ENCODE measurements at places on chromosomes 13 and 19. TPM values are rescaled to one million over a fixed set of nuclear protein-coding genes. Genes with fewer than 3 reads are reported as not detected.

The C19orf81 gene
- total RNA-seq = not detected

The RGS9BP gene
- total RNA-seq = 0.47 TPM

The CBARP gene
- total RNA-seq = 1.1 TPM

The TNNT1 gene
- 2.5 TPM for total RNA-seq

The CCNE1 gene
- total RNA-seq = 5.9 TPM

The KLK4 gene
- total RNA-seq = not detected

The TUBA3C gene
- total RNA-seq = not detected

The ZNF382 gene
- 7.3 TPM for total RNA-seq

The ZNF700 gene
- 4.4 TPM for total RNA-seq

The SH2D3A gene
- total RNA-seq = not detected

The USE1 gene
- 29.6 TPM for total RNA-seq

The HTR2A gene
- 7.5 TPM for total RNA-seq

The PSG4 gene
- 5.3 TPM for total RNA-seq

The CYP2F1 gene
- not detected for total RNA-seq

The TEX101 gene
- not detected for total RNA-seq

The ZNF528 gene
- 15.9 TPM for total RNA-seq

The ZNF729 gene
- not detected for total RNA-seq

The FGF22 gene
- total RNA-seq = not detected

The ADGRE1 gene
- not detected for total RNA-seq

The SIGLEC12 gene
- not detected for total RNA-seq

The CYP2A7 gene
- not detected for total RNA-seq

The HAUS5 gene
- total RNA-seq = 6.3 TPM

The SLC8A2 gene
- not detected for total RNA-seq

The WTIP gene
- total RNA-seq = 52.2 TPM

The CEACAM5 gene
- total RNA-seq = not detected

The CD33 gene
- total RNA-seq = not detected

The ZNF17 gene
- 18.1 TPM for total RNA-seq

The LACC1 gene
- 12.1 TPM for total RNA-seq

The ZNF525 gene
- total RNA-seq = 7.0 TPM

The KLK15 gene
- total RNA-seq = not detected

The STOML3 gene
- total RNA-seq = not detected

The GRIK5 gene
- not detected for total RNA-seq

The FPR3 gene
- 0.23 TPM for total RNA-seq
